ENCODE measurements at places on chromosomes 4 and X.

GRCh38 chr4:168618577-168619265 is 121.9 kb downstream of the PALLD start:
- DNase-seq: no peak

- DNase-seq: no peak
Observed at GRCh38 chr4:102447413-102447812, 53.7 kb upstream of the NFKB1 start.

- no peak for DNase-seq
Observed at GRCh38 chrX:65589304-65589703, 54.7 kb upstream of the LAS1L start.

- DNase-seq: no peak
Observed at GRCh38 chr4:169307576-169307975, 36.8 kb upstream of the SH3RF1 start.

DNA sequence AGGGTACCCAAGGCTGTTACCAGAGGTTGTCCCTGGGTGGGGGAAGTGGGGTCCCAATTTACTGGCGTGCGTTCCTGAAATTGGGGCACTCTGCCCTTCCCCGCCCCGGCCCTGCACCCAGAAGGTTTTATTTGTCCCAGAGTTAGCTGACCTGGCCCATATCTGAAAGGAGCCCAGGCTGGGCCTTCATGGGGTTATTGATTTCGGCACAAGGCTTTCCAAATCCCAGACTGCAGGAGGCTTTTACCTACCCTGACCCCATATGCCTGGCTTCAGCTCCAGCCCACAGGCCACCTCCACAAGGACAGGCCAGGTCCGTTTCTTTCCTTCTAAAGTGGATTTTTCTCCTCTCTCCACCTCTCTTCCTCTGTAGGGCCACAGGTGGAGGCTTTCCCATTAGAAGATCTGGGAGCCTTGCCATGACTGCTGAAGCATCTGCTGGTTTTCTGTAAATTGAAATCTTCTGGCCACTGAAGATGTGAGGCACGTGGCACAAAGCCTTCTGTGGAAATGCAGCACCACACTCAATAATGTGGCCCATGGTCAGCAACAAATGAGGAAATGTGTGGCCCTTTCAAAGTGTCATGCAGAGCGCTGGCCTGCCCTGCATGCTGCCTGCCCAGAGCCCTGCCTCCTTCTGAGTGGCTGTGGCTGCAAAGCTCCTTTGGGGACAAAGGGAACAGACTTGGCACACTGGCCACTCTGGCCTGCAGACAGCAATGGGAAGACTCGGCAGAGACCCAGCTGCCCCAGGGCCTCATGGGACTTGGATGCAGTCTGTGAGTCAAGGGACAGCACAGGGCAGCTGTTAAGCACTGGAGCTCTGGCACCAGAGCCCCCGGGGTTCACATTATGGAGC is 43.1 kb upstream of the MTM1 start:
- no peak for DNase-seq

- no peak for DNase-seq
Observed at GRCh38 chr4:5719350-5720055, 8.5 kb downstream of the EVC start.

GRCh38 chr4:52566136-52567031 is 92.7 kb downstream of the USP46 start:
- no peak for DNase-seq

DNA sequence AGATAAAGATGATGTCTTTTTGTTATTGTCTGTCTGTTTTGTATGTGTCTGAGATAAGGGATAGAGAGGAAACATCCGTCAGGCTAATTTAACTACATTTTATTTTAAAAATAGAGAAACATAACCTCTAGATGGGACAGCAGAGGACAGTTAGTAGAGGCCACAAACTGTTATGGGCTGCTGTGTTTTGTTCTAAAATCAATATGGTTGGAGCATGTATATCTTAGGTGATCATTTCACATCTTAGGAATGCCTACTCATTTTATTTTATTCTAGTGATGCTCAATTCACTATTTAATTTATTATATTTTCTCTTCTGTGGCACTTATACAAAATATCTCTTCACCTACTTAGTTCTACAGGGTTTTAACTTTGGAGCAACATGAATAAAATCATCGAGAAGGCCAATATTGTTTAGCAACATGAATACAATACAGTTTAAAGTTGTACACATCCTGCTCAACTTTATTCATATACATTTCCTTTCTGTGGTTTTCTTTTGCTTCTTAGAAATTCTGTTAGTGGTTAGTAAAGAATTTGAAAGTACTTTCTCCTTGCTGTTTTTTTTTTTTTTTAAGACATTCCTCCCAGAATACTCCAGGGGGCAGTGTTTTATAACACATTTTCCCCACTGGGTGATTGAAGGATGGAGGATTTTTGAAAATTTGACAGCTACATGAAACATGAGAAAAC is 392.9 kb downstream of the UNC5C start:
- peak; percentile 59 for DNase-seq

DNA sequence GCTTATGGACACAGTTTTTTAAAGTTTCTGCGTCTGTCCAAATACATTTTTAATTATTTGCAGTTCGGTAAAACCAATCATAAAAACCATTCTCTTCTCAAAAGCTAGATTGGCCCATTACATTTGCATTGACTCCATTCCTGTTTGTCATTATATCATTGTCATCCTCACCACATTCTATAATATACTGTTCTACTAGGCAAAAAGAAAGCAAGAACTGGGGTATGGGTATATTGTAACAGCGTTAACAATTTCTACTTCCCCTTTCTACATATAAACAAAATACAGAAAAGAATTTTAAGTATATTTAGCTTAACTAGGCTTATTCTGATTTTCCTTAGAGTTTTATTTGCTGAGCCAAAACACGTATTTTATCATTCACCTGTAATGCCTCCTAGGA is 91.8 kb downstream of the RAP1GDS1 start:
- DNase-seq: no peak

GRCh38 chrX:2677764-2678163 is 13.3 kb upstream of the CD99 start:
- DNase-seq: peak; percentile 96

DNA sequence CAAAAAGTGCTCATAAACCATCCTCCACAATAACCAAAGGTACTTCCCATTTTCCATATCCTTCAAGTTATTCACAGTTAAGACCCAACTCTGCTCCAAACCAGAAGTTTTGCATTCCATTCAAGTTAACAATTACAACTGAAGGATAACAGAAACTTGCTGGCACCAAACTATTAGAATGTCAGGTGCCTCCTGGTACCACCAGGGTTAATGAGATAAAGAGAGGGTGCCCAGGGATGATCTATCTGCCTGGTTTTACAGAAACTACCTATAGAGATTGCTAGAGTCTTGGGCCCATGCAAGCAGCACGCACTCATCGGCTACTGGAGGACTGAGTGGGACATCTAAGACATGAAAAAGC is 114.6 kb downstream of the RBM47 start:
- DNase-seq: no peak

GRCh38 chr4:173176010-173176409 is 7.4 kb downstream of the GALNT7 start:
- DNase-seq: no peak

- DNase-seq: no peak
Observed at GRCh38 chrX:41868392-41868977, 54.9 kb downstream of the CASK start.

DNA sequence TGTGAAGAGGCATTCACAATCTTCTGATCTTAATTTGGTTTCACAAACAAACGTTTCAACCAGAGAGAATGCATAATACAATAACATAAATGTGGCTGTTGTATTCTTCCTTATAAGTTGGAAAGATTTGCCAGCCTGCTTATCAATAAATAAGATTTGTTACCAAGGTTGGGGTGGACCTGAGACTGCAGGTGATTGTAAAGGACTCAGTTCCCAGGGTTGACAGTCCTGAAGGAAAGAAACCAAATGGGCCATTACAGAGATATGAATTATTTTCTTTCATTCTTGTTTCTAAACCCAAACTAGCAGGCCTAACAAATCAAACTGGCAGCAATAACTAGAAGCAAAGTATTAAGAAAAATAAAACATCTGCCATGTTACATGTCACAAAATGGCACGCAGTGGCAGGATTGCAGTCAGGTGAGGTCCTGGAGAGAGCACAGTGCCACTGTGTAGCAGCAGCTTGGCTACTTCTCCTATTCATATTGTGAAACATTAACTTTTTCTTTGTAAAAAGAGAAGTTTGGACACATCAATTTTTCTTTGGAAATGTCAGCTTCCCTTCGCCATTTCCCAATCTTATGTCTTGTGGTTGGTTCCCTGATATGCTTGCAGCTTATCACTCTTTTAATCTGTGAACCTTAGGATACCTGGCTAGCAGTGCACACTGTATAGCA is 133.8 kb upstream of the EMCN start:
- no peak for DNase-seq

DNA sequence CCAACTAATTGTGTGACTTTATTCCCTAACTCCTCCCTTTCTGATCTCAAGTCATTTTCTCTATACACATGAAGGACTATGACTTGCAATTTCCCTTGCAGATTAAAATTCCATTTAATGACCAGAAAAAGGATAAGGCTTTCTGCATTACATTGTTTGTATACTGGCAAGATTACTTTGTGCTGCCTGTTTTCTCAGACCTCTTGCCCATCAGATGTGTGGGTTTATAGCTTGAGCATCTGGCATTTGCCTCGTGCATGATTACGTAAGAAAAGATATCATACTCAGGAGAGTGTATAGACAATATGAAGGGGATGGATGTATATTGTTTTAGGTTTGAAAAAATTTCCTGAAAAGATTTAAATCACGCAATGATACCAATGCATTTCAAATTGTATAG is 593.8 kb upstream of the SLIT2 start:
- no peak for DNase-seq

GRCh38 chr4:40881851-40882250 is 132.1 kb downstream of the NSUN7 start:
- DNase-seq: no peak

- DNase-seq: no peak
Observed at GRCh38 chr4:185358514-185358913, 37.2 kb downstream of the LRP2BP start.

- no peak for DNase-seq
Observed at GRCh38 chr4:151094290-151094751, 5.1 kb upstream of the RPS3A start.

GRCh38 chr4:119059221-119059620 is 76.4 kb upstream of the MYOZ2 start:
- DNase-seq: no peak

DNA sequence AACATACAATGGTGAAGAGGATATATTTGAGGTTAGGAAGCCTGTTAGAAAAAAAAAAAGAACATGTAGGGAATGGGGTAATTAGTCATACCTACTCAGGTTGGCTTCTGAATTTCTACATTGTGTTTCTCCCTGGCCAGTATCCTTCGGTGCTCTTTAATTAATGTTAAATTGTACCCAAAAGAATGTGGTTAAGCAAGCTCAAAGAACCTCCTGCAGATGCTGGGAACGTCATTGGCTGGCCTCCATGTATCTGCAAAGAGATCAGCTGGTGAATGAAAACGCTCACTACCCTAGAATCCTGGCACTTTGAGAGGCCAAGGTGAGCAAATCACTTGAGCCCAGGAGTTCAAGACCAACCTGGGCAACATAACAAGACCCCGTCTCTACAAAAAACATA is 942.3 kb upstream of the PRKX start:
- DNase-seq: no peak

DNA sequence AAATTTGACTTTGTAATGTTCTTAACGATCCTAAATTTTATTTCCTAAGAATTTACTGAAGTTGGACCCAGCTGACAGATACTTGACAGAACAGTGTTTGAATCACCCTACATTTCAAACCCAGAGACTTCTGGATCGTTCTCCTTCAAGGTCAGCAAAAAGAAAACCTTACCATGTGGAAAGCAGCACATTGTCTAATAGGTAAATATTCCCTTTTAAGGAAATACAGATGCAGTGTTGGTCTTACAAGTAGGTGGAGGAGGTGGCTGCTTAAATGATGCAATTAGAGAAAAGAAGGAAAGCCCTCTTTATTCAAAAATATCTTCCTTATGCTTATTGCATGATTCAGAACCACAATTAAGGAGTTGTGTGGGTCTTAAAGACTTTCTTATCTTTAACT is 73.5 kb downstream of the RS1 start:
- DNase-seq: no peak

GRCh38 chr4:74228691-74229640 is 71.0 kb downstream of the MTHFD2L start:
- peak; percentile 86 for DNase-seq

DNA sequence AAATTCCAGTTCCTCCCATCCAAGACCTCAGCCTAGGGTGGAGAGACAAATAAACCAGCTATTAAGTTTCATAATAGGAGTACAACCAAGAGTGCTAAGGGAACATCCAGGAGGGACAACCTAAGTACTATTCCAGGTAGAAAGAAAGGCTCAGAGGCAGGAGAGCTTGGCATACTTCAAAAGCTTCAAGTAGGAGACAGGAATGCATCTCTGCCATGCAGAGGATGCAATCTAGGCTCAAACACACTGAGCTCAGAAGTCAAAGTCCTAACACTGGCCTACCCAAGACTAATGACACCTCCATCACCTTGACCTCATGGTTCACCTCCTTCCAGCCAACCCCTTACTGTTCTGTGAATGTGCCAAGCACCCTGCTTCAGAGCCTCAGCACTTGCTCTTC is 8.1 kb downstream of the WDFY3 start:
- DNase-seq: no peak

DNA sequence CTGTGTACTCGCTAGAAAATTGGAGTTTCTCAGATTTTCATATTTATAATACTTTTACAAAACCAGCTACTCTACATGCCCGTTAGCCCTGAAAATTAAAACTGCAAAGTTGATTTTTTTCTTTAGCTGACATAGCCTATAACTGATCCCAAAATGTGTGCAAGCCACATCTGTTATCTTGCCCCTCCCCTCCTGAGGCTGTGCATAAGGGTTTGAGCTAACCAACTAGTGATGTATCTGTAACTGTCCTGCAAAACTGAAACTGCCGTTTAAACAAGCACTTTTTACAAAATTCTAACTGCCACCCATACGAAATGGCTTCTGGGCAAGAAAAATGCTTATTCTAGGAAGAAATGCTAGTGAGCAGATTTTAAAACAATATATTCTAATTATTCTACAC is 59.1 kb downstream of the EDNRA start:
- no peak for DNase-seq

DNA sequence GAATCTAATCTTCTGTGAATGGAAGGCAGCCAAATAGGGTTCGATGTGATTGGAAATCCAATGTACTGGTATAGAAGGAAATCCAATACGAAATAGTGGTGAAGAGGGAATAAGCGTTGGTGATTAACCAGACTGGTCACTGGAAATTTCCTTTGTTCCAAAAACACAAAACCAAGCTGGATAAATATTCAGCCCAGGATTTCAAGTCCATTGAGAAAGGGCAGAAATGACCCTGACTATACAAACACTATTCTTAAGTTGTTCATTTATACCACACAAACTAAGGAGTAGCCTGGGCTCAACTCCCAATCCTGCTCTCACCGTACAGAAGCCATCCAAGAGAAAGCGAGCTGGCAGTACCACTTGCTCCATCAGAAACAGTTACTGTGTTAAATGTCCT is 32.2 kb downstream of the PCDH19 start:
- no peak for DNase-seq

- peak; percentile 38 for DNase-seq
Observed at GRCh38 chr4:38281371-38282071, 321.3 kb downstream of the PTTG2 start.

All from MCF 10A (cell line).